ENCODE measurements at places on chromosomes 6 and 20. TPM values are rescaled to one million over a fixed set of nuclear protein-coding genes. Genes with fewer than 3 reads are reported as not detected.

DNA sequence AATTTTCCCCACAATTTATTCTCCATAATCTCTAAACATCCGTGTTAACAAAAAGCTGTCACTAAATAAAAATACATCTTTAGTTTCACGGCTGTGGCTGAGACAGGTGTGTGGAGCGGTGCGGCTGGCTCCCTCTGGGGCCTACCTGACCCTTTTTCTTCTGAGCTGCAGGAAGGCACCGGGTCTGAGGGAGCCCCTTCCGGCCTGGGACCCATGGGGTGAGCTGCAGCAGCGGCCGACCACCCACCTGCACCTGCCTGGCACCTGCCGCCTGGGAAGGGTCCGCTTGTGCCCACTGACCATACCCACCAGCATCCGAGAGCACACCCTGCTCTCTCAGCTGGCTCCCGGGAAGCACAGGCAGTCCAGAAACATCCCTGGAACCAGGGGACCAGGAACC is 41.5 kb upstream of the FNDC1 start:
- DNase-seq: no peak

VPS52 gene
- total RNA-seq: 44.8 TPM

TRDN gene
- 0.59 TPM for total RNA-seq

ABRACL gene
- total RNA-seq: 4.6 TPM
